ENCODE measurements at places on chromosomes 5 and 9. TPM values are rescaled to one million over a fixed set of nuclear protein-coding genes. Genes with fewer than 3 reads are reported as not detected.

GRCh38 chr9:12794101-12794799 lies 19.4 kb downstream of the LURAP1L start:
- DNase-seq = no peak

Gene LECT2
- total RNA-seq = not detected

GRCh38 chr5:52831786-52832511 lies 44.2 kb downstream of the ITGA1 start:
- no peak for DNase-seq

Gene GPSM1
- 10.6 TPM for total RNA-seq

GRCh38 chr5:160442824-160443431 lies 21.3 kb downstream of the PTTG1 start:
- no peak for DNase-seq

- no peak for DNase-seq
These were observed 66.8 kb upstream of the PCSK1 start for GRCh38 chr5:96499753-96500345.

Gene BTNL8
- total RNA-seq = not detected

- no peak for DNase-seq
These were observed 41.4 kb downstream of the PAM start for GRCh38 chr5:102796498-102796897.

DNA sequence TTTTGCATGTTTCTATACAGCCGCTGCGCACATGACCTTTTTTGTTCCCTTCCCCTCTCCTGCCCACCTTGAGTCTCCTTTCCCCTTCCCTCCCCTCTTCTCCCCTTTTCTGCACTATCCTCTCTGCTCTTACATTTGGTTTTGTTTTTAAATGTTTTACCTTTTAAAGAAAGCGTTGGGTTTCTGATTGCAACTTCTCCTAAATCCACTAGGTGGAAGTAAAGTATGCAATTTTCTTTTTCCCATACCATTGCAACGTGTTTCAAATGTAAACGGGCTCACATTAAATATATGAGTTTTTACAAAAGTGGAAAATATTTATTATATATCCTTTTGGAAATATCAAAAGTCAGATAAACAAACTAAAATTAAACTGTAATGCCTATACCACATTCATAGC lies 500.9 kb downstream of the DIRAS2 start:
- no peak for DNase-seq

Gene DNAJA1
- total RNA-seq = 184 TPM

DNA sequence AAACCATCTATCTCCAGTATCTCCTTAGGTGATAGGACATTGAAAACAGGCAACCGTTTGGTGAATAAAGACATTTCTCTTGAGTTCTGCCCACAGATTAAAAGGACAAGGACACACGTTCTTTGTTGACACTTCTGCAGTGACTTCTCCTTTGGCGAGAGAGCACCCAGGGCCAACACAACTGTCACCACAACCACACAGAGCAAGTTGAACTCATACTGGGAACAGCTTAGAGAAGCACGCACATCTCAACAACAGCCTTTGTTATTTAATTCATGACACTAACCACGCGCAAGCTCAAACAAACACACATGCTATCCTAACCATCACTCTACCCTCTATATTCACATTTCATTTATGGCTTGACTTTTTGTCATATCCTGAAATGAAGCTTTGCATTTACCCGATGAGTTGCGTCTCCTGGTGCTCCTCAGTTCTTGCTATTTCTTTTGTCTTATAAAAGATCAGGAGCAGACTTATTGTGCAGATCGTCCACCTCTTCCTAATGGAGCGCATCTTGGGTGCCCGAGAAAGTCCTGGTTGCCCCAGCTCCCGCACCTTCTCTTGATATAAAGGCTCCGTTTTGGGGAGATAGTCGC lies 543 bp downstream of the ST8SIA4 start:
- peak; percentile 72 for DNase-seq

Gene C7
- not detected for total RNA-seq

GRCh38 chr5:115458003-115458409 lies 86.6 kb downstream of the FEM1C start:
- no peak for DNase-seq

- DNase-seq = no peak
These were observed 171.3 kb downstream of the PSAT1 start for GRCh38 chr9:78468231-78468630.

Gene CDH10
- not detected for total RNA-seq

DNA sequence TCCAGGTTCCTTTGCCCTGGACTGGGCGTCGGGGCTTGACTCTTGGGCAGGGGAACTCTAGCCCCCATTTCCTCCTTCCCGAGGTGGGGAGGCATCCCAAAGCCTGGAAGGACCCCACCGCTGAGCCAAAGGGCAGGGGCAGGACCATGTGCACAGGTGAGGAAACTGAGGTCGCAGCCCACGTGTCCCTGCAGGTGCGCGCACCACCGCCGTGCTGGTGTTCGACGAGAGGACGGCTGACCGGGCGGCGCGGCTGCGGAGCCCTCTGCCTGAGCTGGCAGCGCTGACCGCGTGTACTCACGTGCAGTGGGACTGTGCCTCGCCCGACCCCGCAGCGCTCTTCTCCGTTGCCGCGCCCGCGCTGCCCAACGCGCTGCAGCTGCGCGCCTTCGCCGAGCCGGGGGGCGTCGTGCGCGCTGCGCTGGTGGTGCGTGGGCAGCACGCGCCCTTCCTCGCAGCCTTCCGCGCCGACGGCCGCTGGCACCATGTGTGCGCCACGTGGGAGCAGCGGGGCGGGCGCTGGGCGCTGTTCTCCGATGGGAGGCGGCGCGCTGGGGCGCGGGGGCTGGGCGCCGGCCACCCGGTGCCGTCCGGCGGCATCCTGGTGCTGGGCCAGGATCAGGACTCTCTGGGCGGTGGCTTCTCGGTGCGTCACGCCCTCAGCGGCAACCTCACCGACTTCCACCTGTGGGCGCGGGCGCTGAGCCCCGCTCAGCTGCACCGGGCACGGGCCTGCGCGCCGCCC lies 2.8 kb downstream of the ADGRD2 start:
- no peak for DNase-seq

GRCh38 chr5:113487781-113488644 lies at the start of gene MCC:
Gene MCC, minus strand, starts transcription at chr5:113488453.
- peak; percentile 51 for DNase-seq

DNA sequence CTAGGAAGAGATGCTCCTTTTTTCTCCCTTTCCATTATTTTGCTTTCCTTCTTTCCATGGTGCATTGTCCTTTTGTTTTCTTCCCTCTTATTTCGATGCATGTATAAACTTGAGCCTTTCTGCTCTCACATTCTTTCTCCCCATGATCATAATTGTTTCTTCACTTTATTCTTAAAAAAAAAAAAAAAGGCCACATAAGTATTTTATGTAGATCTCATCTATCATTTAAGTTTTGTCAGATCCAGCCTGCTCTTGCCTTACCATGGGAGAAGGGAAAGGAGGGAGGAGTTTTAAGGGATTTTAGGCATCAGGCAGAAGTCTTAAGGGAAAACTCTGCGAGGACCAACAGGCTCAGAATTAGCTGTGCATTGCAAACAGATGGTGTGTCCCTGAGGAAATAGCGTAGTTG lies 11.1 kb downstream of the TGFBR1 start:
- no peak for DNase-seq

Gene CMYA5
- total RNA-seq = 0.15 TPM

GRCh38 chr5:60487476-60487875 lies 212.5 kb downstream of the DEPDC1B start:
- no peak for DNase-seq

Gene RELL2
- total RNA-seq = 17.8 TPM

Gene GABRA6
- total RNA-seq = not detected

GRCh38 chr5:78419396-78419795 lies 59.0 kb downstream of the SCAMP1 start:
- DNase-seq = no peak

Gene INSL6
- not detected for total RNA-seq

Gene CXCL14
- not detected for total RNA-seq

Gene RLN1
- total RNA-seq = 1.8 TPM

- DNase-seq = no peak
These were observed 13.5 kb downstream of the B4GALT1 start for GRCh38 chr9:33153666-33154065.

DNA sequence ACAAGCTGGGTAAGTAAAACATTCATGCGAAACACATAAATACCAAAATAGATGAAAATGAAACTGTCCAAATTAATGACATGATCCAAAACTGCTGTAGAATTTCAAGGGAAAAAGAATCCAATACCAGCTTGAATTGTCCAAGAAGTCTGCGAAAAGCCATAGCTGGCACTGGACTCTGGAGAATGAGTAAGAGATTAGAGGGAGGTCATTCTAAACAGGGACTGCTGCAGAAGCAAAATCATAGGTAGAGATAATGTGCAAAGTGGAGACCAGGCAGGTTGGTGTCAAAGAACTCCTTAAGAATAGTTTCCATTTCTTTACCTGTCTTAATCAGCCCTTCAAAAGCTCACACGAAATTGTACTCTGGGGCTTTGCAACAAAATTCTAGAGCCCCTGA lies 162.5 kb downstream of the NFIB start:
- no peak for DNase-seq

Gene NUTM2G
- not detected for total RNA-seq

Gene PDE6A
- total RNA-seq = not detected

GRCh38 chr5:38979535-38979934 lies 94.7 kb downstream of the RICTOR start:
- DNase-seq = no peak

DNA sequence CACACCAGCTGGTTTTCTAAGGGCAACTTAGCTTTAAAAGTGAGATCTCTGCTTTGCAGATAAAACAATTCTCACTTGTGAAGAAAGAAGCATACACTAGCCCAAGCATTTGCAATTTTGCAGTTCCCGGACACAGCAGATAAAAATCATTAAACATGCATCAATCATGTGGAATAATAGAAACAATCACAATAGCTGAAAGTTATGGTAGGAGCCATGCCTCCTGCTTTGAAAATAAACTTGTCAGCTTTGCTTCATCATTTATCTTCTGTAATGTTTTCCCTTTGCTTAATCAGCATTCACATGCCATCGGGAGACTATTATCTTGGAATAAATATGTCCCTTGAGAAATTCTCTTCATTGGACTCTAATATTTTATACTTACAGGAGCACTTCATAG lies 60.3 kb upstream of the DAB2 start:
- DNase-seq = no peak

DNA sequence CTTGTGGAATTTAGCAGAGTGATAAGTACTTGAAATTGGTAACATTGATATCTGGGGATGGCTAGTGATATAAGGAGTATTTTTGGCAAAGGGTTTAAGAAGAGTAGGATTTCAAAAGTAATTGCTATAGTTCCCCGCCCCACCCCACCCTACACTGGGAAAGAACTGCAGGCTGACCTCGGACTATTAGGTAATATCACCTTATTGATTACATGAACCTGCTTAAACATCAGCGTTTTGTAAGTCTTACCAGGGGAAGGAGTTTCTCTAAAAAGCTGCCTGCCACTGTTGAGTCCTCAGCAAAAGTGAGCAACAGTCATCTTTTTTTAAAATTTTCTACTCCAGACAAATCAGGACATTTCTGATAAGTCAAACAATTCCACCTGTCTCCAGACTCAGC lies 337.3 kb downstream of the DTWD2 start:
- DNase-seq = no peak

Gene OR1J2
- total RNA-seq = not detected

DNA sequence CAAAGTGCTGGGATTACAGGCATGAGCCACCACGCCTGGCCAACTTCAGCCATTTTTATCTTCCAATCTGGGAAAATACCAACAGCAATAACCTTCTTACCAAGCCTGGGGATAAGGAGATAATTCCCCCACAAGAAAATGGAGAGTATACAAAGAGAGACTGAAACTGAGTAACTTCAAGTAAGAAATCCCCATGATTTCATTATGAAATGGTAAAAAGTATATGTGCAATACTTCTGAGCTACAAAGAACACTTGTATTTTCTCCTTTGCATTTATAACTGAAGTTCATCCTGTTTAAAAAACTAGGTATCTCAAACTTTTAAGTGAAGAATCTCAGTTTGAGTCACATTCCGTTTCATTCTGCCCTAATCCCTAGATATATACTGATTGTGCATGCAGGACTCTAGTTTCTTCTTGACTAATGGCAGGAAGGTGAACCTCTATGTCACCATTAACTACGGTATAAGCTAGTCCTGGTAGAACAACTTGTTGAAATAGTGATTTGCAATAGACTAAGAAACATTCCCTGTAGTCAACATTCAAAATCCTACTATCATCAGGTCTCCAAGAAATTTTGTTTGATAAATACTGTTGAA lies 2071.4 kb downstream of the MAT2B start:
- DNase-seq = no peak

Gene PCDHB11
- not detected for total RNA-seq

Gene BICD2
- total RNA-seq = 17.2 TPM

DNA sequence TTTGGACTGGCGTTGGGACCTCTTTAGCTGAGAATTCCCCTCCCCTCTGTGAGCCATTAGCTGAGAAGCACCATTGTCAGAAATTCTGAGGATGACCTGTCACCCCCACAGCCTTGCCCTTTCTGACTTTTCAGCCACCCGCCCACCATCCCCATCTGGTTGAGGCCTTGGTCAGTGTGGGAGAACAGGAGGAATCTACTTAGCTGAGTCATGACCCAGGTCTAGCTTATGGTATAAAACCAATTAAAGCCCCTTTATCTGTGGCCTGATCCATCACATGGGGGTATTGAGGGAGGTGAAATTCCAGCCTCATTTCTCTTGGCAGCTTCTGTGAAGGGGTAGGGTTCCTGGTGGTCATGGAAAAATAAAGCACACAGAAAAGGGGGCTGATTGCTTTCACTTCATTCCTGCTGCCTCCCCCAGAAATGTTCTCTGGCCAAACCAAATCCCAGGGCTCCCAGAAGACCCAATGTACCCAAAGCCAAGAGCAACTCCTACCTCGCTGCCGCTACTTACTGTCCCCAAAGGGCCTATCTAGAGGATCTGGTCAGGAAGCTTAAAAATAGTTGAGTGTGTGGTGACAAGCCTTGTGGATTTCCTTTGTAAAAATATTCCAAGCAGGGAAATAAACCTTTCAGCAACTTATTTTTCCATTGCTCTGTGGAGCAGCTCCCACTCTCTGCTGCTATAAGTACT lies 174.8 kb upstream of the TNC start:
- DNase-seq = no peak

DNA sequence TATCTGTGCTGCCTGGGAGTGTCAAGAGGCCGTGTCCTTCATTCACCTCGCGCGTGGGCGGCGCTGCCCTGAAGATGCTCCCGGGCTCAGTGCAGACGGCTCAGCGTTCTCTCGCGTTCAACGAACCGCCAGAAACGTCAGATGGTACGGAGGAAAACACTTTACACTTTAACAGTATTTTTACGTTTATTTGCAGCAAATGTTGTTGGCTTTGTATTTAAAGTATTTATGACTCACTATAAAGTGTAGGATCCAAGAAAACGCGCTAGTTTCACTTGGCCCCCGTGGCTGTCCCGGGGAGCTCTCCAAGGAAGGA lies 544 bp upstream of the ERCC6L2 start:
- peak; percentile 78 for DNase-seq

DNA sequence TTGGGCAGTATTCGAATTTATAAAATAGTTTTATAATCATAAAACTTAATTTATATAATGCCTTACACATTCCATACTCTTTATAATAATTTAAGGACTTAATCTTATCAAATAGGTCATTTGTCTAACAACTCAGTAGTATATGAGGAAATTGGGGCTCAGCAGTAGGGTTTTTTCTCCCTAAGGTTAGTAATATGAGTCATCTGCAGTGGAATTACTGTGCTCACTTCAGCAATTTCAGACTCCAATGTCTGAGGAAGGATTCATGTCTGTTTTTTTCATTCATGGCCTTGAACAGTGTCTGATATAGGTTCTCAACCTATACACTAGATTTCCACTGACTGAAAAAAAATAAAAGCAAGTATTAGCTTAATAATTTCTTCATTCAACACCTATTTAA lies 7.4 kb downstream of the DMRTA1 start:
- DNase-seq = no peak

Gene TMOD1
- total RNA-seq = 2.5 TPM

All from activated CD4-positive, alpha-beta memory T cell treated with anti-CD3 and anti-CD28 coated beads for 36 hours (primary cell).